ENCODE measurements at places on chromosomes 12 and 14.
A peak's percentile ranks its signal among the peaks of the same experiment; 100 is the strongest.

DNA sequence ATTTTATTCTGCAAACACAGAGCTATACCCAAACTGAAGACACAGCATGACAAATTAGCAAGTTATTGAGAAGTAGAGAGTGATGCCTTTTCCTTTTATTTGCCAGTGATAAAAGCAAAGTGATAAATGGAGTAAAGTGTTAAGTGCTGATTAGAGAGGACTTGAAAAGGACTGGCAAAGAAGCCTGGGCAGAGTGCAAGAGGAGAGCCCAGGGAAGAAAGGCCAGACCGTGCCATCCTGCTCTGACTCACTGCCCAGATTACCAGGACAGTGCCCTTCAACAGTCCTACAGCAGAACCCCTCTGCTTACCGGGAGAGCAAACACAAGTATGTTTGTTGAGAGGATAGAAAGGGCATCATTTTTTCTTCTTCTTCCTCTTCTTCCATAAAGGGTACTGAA is 106.5 kb downstream of the ETV6 start:
- no peak for DNase-seq

DNA sequence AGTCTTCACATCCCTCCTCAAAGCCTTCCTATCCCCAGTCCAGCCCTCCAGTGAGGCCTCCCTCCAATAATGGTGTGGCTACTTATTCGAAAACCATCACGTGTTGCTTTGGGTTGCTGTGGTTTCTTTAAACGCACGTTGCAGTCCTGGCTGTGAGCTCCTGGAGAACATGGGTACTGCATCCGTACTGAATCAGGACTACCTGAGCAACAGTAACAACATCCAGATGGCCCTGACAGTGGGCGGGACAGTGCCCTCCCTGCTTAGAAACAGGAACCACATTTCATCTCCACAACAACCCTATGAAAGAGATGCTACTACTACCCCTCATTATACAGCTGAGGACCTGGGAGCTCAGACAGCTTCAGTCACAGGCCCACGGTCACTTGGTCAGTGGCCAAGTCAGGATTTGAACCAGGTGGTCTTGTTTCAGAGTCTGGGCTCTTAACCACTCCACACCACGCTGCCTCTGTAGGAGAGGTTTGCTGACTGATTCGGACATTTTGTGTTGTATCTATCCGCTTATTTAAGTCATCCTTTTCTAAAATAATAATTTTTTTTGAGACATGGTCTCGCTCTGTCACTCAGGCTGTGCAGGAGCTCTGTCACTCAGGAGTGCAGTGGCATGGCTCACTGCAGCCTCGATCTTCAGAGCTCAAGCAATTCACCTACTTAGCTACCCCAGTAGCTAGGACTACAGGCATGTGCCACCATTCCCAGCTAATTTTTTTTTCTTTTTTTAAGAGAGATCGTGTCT is 104.8 kb downstream of the DPF3 start:
- no peak for DNase-seq

DNA sequence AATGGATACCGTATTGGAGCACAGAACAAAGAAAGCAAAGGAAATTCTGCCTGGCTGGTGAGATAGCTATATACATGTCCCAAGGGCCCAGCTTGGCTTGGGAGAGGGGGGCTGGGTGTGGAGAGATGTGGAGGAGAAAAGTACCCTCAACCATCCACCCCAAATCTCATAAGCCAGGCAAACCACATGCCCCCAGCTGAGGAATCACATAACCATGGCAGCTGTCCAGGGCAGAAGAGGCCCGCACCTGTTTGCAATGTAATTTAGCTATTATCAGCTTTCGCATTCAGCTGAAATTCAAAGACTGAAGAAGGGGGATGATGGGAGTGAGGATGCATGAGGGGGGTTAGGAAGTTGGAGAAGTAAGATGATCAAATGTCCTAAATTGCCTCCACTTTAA is 196.1 kb downstream of the TBX5 start:
- no peak for DNase-seq

DNA sequence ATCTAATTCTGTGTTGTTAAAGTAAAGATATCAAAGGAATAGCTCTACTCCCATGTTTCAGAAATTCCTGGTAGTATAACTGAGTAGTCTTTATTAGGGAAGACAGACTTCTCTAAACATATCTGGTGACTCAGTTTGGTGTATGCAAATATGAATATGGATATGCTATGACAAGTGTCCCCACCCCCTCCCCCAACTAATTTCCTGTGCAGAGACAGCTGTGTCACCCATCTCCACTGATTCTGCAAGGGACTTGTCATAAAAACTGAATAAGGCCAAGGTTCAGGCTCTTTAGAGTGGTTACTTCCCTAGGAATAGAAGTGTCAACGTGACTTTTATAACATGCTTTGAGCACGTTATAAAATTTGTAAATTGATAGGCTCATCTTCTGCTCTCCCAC is 429.1 kb downstream of the DAD1 start:
- DNase-seq, result no peak

DNA sequence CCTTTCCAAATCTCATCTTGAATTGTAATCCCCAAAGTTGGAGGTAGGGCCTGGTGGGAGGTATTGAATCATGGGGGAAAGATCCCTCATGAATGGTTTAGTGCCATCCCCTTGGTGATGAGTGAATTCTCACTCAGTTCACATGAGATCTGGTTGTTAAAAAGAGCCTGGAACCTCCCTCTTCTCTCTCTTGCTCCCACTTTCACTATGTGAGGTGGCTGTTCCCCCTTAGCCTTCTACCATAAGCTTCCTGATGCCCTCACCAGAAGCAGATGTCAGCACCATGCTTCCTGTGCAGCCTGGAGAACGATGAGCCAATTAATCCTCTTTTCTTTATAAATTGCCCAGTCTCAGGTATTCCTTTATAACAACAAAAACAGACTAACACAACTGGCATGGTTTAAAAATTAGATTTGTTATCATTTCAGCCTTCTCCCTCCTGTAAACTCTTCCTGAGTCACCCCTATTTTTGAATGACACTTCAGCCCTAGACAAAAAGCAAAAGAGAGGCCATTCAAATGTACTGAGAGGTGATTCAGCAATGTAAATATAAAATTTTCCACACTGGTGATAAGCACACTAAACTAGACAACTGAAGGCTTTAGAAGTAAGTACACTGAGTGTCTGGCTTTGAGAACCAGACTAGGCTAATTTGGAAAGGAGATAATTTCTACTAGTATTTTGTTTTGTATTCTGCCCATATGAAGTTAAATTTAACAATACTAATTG is 212.1 kb upstream of the ABCD2 start:
- no peak for DNase-seq

DNA sequence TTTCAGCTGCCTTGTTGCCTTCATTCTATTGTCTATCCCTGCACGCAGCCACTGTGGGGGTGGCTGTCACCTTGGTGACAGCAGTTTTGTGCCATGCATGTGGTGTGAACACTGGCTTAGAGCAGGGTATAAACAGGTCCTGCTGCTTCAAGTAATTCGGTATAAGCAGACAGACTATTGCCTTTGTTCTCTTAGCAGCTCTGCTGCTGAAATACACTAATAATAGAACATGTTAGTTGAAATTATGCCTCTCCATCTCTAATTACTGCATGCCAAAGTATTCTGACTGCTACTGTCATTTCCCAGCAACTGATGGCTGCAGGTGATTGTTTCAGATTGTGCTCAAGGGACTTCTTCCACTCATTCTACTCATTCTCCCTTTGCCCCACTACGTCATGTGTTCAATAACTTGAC is 34.6 kb downstream of the PTPRO start:
- DNase-seq, result no peak

GRCh38 chr14:31530136-31530535 is 31.1 kb upstream of the NUBPL start:
- DNase-seq, result peak; percentile 15

- no peak for DNase-seq
Measured at GRCh38 chr12:131984334-131984733, 34.6 kb downstream of the EP400 start.
